ENCODE measurements at places on chromosomes 12 and 14.

- no peak for DNase-seq
These were observed 2.4 kb downstream of the GALNT6 start for GRCh38 chr12:51388846-51389245.

DNA sequence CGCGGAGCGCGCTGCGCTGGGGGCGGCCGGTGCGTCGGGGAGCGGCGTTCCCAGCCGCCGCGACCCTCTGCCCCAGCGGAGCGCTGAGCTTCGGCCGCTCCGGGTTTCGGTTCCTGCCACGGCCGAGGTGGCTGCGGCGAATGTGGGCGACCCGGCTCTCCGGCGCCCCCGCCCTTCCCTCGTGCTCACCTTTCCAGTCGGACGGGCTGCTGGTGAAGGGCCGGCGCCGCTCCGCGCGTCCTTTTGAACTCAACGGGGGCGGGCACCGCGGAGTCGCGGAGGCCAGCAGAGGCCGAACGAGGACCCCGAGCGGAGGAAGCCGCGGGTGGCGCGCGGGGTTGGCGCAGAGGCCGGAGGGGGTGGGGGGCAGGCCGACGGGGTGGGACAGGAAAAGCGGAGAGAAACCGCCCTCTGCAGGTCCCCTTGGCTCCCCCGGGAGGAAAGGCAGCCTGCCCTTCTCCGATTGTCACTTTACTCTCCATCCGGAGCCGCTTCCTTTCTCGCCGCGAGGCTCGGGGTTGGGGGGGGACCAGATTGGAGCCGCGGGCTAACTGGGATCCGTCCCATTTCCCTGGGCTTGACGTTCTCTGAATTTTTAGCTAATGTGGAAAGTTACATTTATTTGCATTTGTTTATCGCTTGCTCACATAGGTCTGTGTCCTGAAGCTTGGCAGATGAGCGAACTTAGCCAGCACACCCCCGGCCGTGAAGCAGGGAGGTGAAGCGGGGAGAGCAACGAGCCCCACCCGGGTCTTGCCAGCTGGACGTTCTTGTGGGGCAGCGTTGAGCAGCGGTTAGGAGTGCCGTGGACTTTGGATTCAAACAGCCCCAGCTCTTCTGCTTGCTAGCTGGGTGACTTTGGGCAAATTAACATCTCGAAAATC is at the start of gene SMAGP:
Gene SMAGP (minus strand): TSS at position 349 of the 884 bp plus-strand sequence. CDS start 1,137 bp downstream, outside the sequence.
- no peak for DNase-seq

- no peak for DNase-seq
These were observed 68.5 kb downstream of the BHLHE41 start for GRCh38 chr12:26056335-26056734.

DNA sequence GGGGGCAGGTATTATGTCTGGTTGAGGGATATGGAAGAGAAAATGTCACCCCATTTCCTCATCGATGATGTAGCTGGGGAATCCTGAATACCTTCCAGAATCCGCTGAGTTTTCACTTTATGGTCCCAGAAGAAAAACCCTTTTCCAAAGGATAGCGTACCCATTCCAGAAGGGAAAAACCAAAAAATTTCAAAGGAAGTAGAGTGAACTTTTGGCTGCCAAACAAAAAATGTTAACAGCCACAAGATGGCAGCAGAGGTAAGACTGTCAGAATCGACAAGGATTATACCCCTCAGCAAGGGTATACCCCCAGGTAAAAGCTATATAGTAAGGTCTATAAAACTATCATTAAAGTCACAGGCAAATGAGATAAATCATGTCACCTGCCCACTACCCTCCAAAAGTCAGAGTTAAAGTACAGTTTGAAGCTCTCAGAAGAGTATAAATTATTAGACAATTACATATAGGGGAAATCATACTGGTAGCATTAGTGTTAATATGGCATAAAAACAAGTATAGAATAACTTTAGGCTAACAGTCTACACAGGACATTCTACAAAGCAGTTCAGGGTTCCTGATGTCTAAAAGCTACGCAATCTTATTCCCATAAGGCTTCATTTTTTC is 18.0 kb downstream of the ACIN1 start:
- DNase-seq = no peak

DNA sequence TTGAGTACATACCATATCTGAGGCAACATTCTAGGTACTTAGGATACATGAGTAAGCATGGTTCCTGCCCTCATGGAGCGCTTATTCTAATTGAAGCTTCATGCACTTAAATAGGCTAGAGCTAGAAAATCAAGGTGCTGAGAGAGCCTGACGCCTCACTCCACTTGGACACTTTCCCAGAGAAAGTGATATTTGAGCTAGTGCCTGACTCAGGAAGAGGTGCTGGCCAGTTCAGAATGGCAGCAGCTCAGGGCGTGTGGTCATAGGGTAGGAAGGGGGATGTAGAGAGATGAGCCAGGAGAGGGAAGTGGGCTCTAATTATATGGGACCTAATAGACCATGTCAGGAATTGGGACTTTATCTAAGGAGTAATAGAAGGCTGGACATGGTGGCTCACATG is 33.3 kb downstream of the TULP3 start:
- no peak for DNase-seq

GRCh38 chr14:73223049-73223448 is 14.3 kb upstream of the PAPLN start:
- no peak for DNase-seq

DNA sequence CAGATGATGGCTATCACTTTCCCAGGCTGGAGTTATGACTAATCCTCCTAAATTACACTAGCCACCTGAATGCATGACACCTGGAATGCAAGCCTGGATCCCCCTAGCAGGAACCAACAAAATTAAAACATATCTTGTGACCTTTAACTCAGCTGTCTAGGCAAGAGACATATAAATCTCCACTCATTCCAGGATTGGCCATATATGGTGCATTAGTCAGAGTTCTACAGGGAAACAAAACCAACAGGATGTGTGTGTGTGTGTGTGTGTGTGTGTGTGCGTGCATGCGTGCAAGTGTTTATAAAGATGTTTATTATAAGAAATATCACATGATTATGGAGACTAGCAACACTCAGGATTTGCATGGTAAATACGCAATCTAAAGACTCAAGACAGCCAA is 212.8 kb downstream of the KIF21A start:
- DNase-seq = no peak

DNA sequence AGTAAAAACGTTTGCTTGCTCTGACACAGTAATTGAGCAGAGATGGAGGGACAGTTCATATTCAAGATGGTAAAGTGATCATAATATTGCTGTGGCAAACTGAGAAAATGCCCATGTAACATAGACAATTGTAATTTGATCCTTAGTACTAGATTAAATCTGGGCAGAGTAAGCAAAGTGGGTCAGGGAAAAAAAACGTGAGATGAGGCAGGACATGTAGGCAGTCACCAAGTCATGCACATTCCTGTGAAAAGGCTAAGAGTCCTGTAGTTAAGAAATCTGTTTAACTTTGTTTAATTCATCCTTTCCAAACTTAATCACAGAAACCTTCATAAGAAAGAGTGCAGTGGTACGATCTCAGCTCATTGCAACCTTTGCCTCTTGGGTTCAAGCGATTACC is 16.1 kb downstream of the BTBD7 start:
- DNase-seq = no peak

GRCh38 chr12:121128908-121129810 is 3.5 kb upstream of the P2RX7 start:
- DNase-seq = peak; percentile 60

GRCh38 chr14:42353315-42353714 is 746.6 kb downstream of the LRFN5 start:
- no peak for DNase-seq

DNA sequence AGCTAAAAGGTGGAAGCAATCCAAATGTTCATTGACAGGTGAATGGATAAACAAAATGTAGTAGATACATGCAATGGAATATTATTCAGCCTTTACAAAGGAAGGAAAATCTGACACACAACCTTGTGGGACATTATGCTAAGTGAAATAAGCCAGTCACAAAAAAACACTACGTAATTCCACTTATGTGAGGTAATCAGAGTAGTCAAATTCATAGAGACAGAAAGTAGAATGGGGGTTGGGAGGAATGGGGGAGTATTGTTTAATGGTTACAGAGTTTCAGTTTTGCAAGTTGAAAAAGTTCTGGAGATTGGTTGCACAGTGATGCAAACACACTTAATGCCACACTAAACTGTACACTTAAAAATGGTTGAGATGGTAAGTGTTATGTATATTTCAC is 62.8 kb downstream of the LIN52 start:
- DNase-seq = no peak

DNA sequence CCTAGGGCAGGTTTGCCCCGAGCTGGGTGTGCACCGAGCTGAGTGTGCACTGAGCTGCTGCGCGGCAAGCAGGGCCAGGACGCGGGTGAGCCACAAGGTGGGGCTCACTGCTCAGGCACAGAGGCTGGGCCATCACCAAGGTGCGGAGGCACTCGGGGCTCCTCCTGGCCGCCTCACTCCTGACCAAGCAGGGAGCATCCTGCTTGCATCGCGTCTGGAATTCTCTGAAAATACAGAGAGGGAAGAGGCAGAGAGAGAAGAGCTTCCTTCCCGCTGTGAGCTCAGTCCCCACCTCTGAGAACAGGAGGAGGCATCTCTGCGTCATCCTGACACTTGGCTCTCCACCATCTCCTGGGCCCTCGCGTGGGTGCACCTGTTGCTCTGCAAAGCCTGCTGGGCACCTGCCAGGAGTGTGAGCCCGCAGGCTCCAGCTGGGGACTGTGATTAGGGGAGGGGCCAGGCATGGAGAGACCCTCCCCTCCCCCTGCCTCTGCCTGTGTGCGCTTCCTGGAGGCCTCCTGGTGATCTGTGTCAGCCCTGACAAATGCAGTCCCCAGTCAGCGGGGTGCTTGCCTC is 116.3 kb downstream of the GLT1D1 start:
- no peak for DNase-seq

DNA sequence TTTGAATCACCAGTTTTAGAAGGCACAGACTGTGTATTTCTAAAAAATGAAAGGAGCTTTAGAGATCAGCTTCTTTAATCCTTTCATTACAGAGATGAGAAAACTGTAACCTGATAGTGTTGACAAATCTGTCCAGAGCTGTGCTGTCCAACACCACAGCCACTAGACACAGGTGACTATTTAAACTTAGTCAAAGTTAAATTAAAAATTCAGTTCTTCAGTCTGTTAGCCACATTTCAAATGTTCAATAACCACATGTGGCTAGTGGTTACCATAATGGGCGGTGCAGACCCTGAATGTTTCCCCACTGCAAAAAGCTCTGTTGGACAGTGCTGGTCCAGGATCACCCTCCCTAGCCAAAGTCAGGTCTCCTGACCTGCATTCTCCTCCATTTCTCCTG is 21.6 kb downstream of the DAD1 start:
- DNase-seq = no peak
